ENCODE measurements at places on chromosomes 5 and 9.

- DNase-seq, result no peak
Observed at GRCh38 chr5:95042037-95042436, 242.9 kb downstream of the MCTP1 start.

DNA sequence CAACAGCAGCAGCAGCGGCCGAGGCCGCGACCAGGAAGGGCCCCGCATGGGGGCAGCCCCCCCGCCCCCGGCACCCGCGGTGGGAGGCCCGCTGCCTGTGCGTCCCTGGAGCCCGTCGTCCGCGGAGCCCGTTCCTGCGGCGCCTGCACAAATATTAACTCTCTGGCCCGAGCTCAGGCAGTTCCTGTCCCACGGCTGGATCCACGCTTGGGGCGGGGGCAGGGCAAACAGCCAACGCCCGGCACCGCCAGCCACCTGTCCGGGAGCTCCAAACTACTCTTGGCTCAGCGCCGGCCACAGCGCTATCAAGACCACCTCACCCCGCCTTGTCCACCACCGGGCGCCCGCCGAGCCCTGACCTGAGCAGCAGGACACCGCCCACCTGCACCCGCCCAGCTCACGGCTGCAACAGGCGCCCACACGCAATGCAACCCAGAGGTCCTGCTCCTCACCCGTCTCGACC is at the start of gene LRRC26:
LRRC26 (minus strand) TSS at position 156 of the 463 bp plus-strand sequence; CDS start at position 48, 108 bp downstream.
- DNase-seq, result no peak

- no peak for DNase-seq
Observed at GRCh38 chr5:3598207-3598606, 2.6 kb downstream of the IRX1 start.

- DNase-seq, result no peak
Observed at GRCh38 chr5:61328791-61329549, 3.1 kb upstream of the ZSWIM6 start.

DNA sequence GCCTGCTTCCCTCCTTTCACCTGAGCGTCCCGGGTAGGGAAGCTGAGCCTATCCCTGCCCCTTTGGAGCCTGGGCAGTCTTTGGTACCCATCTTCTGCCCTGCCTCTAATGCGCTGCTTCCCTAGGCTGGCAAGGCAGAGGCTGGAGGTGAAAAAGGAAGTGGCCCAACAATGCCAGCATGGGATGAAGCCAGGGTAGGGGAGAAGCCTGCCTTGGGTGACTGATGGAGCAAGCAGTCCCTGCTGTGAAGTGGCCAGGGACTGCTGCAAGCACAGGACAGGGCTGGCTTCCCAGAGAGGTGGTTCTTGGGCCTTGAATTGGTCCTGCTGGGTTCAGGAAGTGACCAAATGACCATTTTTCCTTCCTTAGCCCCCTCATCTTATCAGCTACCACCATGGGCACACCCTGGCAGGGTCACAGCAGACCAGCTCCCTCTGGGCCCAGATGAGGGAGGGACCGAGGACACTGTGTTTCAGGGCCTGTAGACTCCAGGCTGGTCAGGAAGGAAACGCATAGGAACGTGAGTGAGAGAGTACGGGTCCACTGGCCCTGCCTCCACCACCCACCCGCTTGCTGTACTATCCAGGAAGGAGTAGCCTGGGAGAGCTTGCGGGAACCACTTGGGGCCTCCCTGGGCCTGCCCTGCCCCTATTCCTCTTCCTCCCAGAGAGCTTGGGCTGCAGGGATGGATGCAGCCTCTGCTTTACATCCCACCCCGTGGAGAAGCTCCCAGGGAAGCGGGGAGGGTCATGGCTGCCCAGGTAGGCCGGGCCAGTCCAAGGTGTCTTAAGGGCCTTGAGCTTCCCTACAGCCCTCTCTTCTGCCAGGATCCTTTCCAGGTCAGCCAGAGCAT is 102.6 kb downstream of the DAB2IP start:
- no peak for DNase-seq

GRCh38 chr9:18056269-18056992 is 417.5 kb upstream of the ADAMTSL1 start:
- no peak for DNase-seq

- no peak for DNase-seq
Observed at GRCh38 chr9:120886490-120886967, 9.5 kb upstream of the PHF19 start.

- no peak for DNase-seq
Observed at GRCh38 chr9:4581861-4582565, 80.1 kb upstream of the PLPP6 start.

DNA sequence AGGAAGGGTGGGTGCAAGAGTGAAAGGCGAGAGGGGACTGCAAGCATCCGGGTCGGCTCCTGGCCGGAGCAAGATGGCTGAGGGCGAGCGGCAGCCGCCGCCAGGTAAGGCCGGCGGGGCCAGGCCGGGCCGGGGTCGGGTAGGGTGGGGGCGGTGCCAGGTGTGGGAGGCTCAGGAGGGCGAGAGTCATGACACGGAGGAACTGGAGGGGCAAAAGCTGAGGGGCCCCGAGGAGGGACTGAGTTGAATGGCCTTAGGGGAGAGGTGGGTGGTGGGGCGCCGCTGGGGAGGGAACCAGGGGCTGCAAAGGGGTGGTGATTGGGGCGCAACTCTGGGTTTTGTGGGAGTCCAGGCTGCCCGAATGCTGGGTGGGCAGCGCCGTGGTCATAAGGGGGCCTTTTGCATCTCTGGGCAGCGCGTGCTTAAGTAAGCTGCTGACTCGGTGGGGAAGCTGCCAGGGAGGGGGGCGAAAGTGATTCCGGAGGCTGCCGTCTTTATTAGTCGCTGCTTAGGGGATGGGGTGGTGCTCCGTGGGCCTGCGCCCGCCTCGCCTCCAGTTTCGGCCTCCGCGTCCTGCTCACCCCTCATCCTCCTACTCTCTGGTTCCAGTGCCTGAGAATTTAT is 425 bp downstream of the PTPA start:
- peak; percentile 25 for DNase-seq

DNA sequence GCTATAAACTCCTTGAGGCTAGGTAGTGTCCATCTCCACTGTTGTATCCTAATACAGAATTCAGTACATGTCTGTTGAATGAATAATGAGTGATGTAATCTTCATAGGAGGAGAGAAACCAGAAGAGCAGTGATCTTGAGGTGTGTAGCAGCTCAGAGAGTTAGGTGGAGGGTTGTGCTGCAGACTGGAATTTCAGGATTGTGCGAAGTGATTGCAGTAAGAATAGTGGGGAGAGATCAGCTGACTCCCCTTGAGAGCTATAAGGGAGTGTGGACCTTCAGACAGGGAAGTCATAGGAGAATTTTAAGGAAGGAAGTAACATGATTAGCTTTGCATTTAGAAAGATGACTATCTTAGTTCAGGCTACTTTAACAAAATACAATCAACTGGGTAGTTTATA is 4.4 kb downstream of the SNX24 start:
- no peak for DNase-seq

DNA sequence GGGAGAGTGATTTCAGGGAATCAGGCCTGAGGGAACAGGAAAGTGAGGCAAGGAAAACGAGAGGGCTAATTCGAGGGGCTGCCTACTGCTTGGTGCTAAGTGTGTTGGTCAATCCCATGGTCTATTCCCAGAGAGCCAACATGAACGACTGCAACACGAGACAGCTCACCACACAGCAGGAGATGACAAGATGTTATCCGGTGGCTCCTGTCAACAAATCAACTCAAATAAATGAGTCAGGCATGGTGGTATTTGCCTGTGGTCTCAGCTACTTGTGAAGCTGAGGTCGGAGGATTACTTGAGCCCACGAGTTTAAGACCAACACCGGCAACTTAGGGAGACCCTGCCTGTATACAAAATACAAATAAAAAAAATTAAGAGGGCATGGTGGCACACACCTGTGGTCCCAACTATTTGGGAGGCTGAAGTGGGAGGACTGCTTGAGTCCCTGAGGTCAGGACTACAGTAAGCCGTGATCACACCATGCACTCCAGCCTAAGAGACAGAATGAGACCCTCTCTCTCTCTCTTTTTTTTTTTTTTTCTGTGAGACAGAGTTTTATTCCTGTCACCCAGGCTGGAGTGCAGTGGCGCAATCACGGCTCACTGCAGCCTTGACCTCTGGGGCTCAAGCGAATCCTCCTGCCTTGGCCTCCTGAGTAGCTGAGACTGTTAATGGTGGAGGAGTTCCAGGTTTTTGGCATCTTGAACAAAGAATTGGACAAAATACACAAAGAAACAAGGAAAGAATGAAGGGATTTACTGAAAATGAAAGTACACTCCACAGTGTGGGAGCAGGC is 9.0 kb upstream of the FAF2 start:
- peak; percentile 94 for DNase-seq

DNA sequence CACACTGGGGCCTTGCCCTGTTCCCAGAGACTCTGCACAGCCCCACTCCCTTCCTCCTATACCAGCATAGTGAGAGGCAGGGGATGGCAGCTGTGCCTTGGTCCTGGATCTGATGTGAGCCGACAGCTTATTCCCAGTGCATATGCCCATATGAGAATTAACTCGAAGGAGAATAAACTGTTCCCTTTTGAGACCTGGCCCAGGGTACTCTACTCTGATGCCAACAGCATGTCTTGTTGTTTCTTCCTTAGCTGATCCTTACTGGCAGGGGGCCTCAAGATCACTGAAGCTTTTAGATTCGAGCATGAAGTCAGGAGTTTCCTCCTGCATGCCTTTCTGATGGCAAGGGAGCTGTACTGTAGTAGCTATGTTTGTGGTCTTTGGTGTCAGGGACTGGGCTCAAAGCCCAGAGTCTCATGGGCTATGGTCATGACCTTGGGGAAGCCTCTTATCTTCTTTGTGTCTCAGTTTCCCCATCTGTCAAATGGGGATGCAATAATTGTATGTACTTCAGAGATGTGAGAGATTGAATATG is 57.1 kb downstream of the DOCK2 start:
- DNase-seq, result no peak

DNA sequence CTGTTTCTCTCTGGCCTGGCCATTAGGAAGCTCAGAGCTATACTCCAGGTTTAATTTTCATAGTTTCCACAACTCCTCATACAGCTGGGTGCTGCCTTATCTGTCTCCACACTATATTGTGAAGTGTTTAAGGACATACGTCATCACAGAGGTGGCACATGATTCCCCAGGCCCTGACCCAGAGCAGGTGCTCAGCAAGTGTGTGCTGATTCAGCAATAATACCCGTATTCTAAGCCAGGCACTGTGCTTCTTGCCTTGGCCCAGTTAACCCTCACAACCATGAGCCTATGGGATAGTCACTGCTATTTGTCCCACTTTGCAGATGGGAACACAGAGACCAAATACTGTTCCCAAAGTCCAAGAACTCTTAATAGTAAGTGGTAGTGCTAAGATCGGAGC is 93.5 kb upstream of the SMIM23 start:
- DNase-seq, result no peak

- peak; percentile 80 for DNase-seq
Observed at GRCh38 chr5:55172051-55172899, 702 bp downstream of the CDC20B start.

DNA sequence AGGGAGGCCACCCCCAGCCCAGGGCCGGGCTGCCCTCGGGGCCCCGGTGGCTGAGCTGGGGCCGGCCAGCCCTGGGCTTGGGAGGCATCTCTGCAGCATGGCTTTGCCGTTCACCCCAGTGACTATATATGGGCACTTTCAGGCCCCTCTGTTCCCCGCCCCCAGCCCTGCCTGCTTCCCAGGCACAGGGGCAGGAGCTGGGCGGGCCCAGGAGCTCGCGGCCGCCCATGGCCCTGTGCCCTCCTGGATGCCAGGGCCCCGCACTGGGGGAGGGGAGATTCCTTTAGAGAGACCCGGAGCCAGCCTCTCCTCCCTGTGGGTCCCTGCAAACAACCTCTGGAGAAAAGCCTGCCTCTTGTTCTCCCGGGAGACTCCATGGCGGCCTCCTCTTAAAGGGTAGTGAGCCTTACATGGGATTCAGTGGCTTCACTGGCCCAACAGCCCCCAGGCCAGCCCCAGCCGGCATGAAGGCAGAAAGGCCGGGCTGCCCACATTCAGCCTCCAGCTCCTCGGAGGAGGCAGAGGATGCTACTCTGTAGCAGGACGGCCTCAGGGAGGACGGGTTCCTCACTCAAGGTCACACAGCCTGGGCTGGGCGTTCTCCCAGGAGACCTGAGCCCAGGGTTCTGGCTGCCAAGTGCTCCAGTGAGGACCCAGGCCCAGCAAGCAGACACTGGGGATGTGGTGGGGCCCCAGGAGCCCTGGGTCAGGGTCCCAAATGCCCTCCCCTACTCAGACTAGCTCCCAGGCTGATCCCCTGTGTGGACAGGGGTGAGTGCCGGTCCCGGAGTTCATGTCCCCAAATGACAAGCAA is 4.1 kb downstream of the NACC2 start:
- DNase-seq, result no peak

- DNase-seq, result no peak
Observed at GRCh38 chr9:5532306-5532705, 22.0 kb downstream of the PDCD1LG2 start.

GRCh38 chr5:156476678-156477077 is 149.7 kb downstream of the SGCD start:
- DNase-seq, result no peak

DNA sequence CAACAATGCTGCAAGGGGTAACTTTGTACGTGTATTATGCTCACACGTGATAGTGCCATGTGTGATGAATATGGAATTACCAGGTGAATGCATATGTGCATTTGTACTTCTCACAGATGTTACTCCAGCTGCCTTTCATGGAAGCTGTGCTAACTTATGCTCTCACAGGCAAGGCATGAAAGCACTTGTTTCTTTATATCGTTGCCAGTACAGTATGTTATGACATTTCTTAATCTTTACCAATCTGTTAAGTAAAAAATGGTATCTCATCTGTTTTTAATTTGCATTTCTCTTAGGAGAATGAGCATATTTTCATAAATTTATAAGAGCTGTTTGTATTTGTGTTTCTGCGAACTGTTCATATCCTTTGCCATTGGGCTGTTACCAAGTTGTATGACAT is 311.8 kb upstream of the DMRT1 start:
- no peak for DNase-seq

- no peak for DNase-seq
Observed at GRCh38 chr5:152097128-152097527, 172.5 kb upstream of the GLRA1 start.

- no peak for DNase-seq
Observed at GRCh38 chr5:160044391-160044804, 35.5 kb downstream of the TTC1 start.

DNA sequence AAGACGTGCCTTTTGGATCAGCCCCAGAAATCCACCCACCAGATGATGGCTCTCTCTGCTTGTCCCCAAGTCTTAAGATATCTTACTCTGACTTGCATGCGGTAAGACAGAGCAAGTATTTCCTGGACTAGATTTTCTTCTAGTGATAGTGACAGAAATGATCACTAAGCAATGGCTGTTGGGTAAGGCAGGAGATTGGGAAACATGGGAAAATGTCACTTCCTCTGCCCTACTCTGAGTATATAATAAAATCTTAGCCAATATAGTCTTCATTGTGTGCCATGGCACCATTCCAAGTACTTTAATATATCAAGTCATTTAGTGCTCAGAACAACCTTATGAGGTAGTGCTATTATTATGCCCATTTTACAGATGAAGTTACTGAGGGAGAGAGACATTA is 31.0 kb upstream of the GNA14 start:
- no peak for DNase-seq

DNA sequence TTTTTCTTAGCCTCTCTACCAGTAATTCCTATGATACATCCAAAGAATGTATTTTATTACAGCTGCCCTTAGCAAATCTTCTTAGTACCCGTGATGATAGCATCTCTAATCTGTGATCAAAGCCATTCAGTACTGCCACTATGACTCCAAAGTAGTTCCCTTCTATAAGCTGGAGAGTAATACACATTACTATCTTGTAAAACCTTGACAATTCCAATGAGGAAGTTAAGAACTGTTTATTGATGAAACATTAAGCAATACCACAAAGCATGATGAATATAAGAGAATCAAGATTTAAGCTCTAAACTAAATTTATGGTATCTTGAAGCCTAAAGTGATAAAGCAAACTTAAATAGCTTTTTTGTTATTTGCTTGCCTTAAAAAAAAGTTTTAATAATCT is 86.1 kb downstream of the SMIM23 start:
- no peak for DNase-seq

GRCh38 chr9:93533863-93534262 is 42.5 kb upstream of the PHF2 start:
- no peak for DNase-seq
